Right atrium auricular region (tissue), 2 donors: ENCODE measurements at places on chromosomes 12 and 14. TPM values are rescaled to one million over a fixed set of nuclear protein-coding genes. Genes with fewer than 3 reads are reported as not detected.
A peak's percentile ranks its signal among the peaks of the same experiment; 100 is the strongest.

NID2 gene
- total RNA-seq = 23.0 TPM

ORAI1 gene
- total RNA-seq = 6.8 TPM

SAMD15 gene
- 0.26 TPM for total RNA-seq

NEMP1 gene
- 1.9 TPM for total RNA-seq

KRT72 gene
- not detected for total RNA-seq

SYCP3 gene
- not detected for total RNA-seq

PRICKLE1 gene
- 19.7 TPM for total RNA-seq

SDR9C7 gene
- not detected for total RNA-seq

MANSC1 gene
- 16.5 TPM for total RNA-seq

PPP1R3E gene
- 3.9 TPM for total RNA-seq

ACRBP gene
- total RNA-seq = 0.43 TPM

DNA sequence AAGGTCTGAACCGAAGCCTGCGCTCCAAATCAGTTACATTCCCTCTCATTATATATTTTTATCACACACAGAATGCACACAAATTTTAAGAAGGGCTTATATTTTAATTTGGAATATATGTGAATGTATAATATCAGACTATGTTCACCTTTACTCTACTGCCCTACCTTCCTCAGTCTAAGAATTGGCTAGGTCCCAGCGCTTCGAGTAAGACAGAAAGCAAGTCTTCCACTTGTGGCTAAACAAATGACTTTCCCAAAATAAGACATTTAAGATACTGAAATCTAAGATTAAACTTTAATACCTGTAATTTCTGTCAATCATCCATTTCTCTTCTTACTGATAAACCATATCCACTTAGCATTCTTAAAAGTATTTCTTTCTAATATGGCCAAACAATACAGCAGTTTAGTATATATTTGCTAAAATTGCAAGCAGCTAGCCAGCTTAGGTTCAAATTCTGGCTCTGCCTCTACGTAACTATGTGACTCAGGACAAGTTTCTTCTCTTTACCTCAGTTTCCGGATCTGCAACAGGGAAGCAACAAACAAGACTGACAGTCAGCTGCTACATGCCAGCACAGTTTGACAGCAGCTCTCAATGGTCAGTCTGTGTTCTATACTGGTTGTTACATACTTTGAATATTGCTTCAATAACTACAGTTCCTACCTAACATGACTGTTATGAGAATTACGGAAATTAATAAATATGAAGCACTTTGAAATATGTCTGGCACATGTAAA is 2.0 kb downstream of the INTS13 start:
- H3K27ac ChIP-seq = no peak overlapping the region
- no peak for DNase-seq
- H3K4me1 ChIP-seq = peaks cover 32% of the 10 kb centered on the region
- H3K36me3 ChIP-seq = no peaks in the 10 kb centered on the region

DNA sequence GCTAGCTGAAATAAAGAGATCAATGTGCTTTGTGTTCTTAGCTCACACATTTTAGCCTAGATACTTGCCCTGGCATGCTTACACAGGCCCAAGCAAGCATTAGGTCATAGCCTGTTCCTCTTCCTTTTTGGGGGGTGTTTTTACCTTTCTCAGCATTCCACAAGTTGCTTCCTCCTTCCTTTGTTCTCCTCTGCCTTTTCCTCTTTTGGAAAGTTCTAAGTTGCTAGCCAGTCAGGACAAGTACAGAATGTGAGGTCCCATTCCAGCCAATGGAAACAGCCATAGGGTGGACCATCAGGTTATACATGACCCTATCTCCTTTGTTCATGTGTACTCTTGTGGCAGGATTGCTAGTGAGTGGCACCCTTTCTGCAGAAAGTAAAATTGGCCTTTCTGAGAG is 154.9 kb downstream of the RASSF9 start:
- no peak for DNase-seq
- H3K27ac ChIP-seq = no peak overlapping the region
- no peak overlapping the region for H3K4me3 ChIP-seq
- H3K27me3 ChIP-seq = no peaks in the 10 kb centered on the region
- H3K36me3 ChIP-seq = no peaks in the 10 kb centered on the region

- H3K27me3 ChIP-seq = no peaks in the 10 kb centered on the region
- no peak for DNase-seq
- peak overlapping the region; percentile 76 for H3K27ac ChIP-seq
- no peaks in the 10 kb centered on the region for H3K36me3 ChIP-seq
- H3K4me1 ChIP-seq = peaks cover 3% of the 10 kb centered on the region
- no peak overlapping the region for H3K4me3 ChIP-seq
These were observed 49.4 kb downstream of the MOK start for GRCh38 chr14:102255401-102256190.

- no peak for DNase-seq
- no peaks in the 10 kb centered on the region for H3K36me3 ChIP-seq
- no peak overlapping the region for H3K4me3 ChIP-seq
These were observed 111.9 kb downstream of the LRFN5 start for GRCh38 chr14:41718477-41719166.

- no peak overlapping the region for H3K4me3 ChIP-seq
- H3K27ac ChIP-seq = no peak overlapping the region
- H3K27me3 ChIP-seq = no peaks in the 10 kb centered on the region
- DNase-seq = no peak
These were observed 62.7 kb upstream of the FBRSL1 start for GRCh38 chr12:132427174-132427768.
